ENCODE measurements at places on chromosomes 7 and 10. TPM values are rescaled to one million over a fixed set of nuclear protein-coding genes. Genes with fewer than 3 reads are reported as not detected.

- peaks cover 4% of the 10 kb centered on the region for H3K4me1 ChIP-seq
- H3K4me3 ChIP-seq = no peak overlapping the region
- no peak overlapping the region for H3K27ac ChIP-seq
- no peak for DNase-seq
- H3K36me3 ChIP-seq = no peaks in the 10 kb centered on the region
- H3K27me3 ChIP-seq = peaks cover 36% of the 10 kb centered on the region
Measured at GRCh38 chr10:23063973-23064812, 31.2 kb upstream of the MSRB2 start.

GRCh38 chr7:54591404-54592386, 49.5 kb downstream of the VSTM2A start:
- H3K4me1 ChIP-seq = no peaks in the 10 kb centered on the region
- H3K4me3 ChIP-seq = no peak overlapping the region
- no peak overlapping the region for H3K27ac ChIP-seq
- DNase-seq = no peak

DNA sequence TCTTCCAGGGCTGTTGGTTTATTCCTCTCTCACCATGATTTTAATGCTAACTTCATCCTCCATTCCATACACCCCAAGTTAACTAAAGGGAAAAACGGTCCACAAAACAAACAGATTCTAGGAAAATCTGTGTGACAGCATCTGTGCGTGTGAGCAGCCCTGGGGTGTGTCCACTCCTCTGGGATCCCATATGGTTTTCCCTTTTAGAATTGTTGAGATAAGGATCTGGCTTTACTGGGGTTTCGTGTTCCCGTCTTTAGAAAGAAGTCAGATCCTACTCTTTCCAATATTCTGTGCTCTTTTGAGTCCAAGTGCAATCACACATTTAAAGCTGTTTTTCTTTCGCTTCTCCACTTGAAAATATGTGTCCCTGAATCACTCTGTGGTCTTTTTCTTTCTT, 257.1 kb downstream of the KLF6 start:
- no peak overlapping the region for H3K4me3 ChIP-seq
- DNase-seq = no peak
- no peaks in the 10 kb centered on the region for H3K27me3 ChIP-seq
- H3K36me3 ChIP-seq = no peaks in the 10 kb centered on the region
- no peaks in the 10 kb centered on the region for H3K4me1 ChIP-seq

GTF2IRD1 gene
- polyA plus RNA-seq = not detected

KCP gene
- polyA plus RNA-seq = not detected

SLC16A12 gene
- not detected for polyA plus RNA-seq

KLF14 gene
- 0.12 TPM for polyA plus RNA-seq

LRMDA gene
- polyA plus RNA-seq = not detected

OR2A5 gene
- polyA plus RNA-seq = not detected

COMTD1 gene
- 5.4 TPM for polyA plus RNA-seq

All from naive B cell (primary cell).